ENCODE measurements at places on chromosomes 3 and 15. TPM values are rescaled to one million over a fixed set of nuclear protein-coding genes. Genes with fewer than 3 reads are reported as not detected.

DNA sequence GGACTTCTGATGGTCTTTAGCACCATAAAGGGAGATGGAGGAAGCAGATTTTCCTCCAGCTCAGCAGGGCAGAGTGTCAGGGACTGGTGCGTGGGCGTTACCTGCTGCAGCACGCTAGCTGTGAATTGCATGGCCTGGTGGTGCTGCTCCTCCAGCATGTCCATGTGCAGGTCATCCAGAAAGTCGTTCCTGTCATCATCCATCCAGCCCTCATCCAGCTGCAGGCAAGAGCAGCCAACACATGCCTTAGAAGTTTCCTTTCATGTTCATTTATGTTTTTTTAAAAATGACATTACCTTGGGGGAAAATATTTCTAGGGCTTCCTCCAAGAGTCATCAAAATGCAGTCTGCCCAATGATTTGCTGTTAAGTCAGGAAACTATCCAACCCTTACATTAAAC, 239.2 kb downstream of the PDZRN3 start:
- DNase-seq = no peak

Gene TUSC2
- polyA plus RNA-seq = 66.4 TPM

Gene TAMM41
- 33.2 TPM for polyA plus RNA-seq

- no peak for DNase-seq
Measured at GRCh38 chr3:193943851-193944517, 192.0 kb upstream of the HES1 start.

Gene KCNMB2
- polyA plus RNA-seq = not detected

Gene RTP2
- polyA plus RNA-seq = not detected

Gene CORO2B
- polyA plus RNA-seq = 1.6 TPM

- DNase-seq = no peak
Measured at GRCh38 chr3:156240642-156241041, 120.3 kb downstream of the KCNAB1 start.
